ENCODE measurements at places on chromosomes 5 and 9. TPM values are rescaled to one million over a fixed set of nuclear protein-coding genes. Genes with fewer than 3 reads are reported as not detected.

ANKRD34B gene
- total RNA-seq: not detected

PRDM9 gene
- not detected for total RNA-seq

LIX1 gene
- not detected for total RNA-seq

CSF1R gene
- 6.9 TPM for total RNA-seq

TIMD4 gene
- 0.49 TPM for total RNA-seq

FOXD4L5 gene
- total RNA-seq: 0.31 TPM

NEURL1B gene
- 90.8 TPM for total RNA-seq

GDA gene
- total RNA-seq: 35.3 TPM

FNBP1 gene
- total RNA-seq: 53.0 TPM

FGFR4 gene
- total RNA-seq: 43.3 TPM

PKD2L2 gene
- not detected for total RNA-seq

TSLP gene
- 0.27 TPM for total RNA-seq

PCDHB9 gene
- total RNA-seq: 0.61 TPM

TMC1 gene
- 0.28 TPM for total RNA-seq

PLPPR1 gene
- 0.46 TPM for total RNA-seq

SV2C gene
- total RNA-seq: 0.36 TPM

TMEM252 gene
- total RNA-seq: 0.89 TPM

SEMA5A gene
- total RNA-seq: 37.4 TPM

SLC6A3 gene
- not detected for total RNA-seq

FOXD4L4 gene
- 0.17 TPM for total RNA-seq

CLK4 gene
- total RNA-seq: 16.1 TPM

SAXO1 gene
- total RNA-seq: not detected

MAMDC2 gene
- 4.6 TPM for total RNA-seq

LRRC14B gene
- total RNA-seq: not detected

NDUFS6 gene
- total RNA-seq: 31.8 TPM

SPINK1 gene
- 275 TPM for total RNA-seq

SUSD3 gene
- total RNA-seq: 2.0 TPM

PELO gene
- 21.2 TPM for total RNA-seq

WWC1 gene
- 18.7 TPM for total RNA-seq

CCDC192 gene
- not detected for total RNA-seq

IFNB1 gene
- total RNA-seq: not detected

SLCO6A1 gene
- not detected for total RNA-seq

LRRC19 gene
- 98.5 TPM for total RNA-seq

ACSL6 gene
- 0.58 TPM for total RNA-seq

LRRTM2 gene
- total RNA-seq: 0.67 TPM

SPATA31A3 gene
- total RNA-seq: not detected

CDH9 gene
- total RNA-seq: not detected

CNTNAP3 gene
- total RNA-seq: 1.0 TPM

PLPP7 gene
- total RNA-seq: 0.43 TPM

NME5 gene
- total RNA-seq: 0.75 TPM

GDF9 gene
- 0.50 TPM for total RNA-seq

ARHGEF28 gene
- total RNA-seq: 9.5 TPM

ZBTB26 gene
- total RNA-seq: 4.7 TPM

PRKAA1 gene
- 95.4 TPM for total RNA-seq

ANKRD18B gene
- not detected for total RNA-seq

POU4F3 gene
- not detected for total RNA-seq

WHRN gene
- 6.1 TPM for total RNA-seq

LCN1 gene
- total RNA-seq: not detected

SYK gene
- 59.7 TPM for total RNA-seq

CLIC3 gene
- 3.2 TPM for total RNA-seq
